ENCODE measurements at places on chromosomes 5 and 9.
A peak's percentile ranks its signal among the peaks of the same experiment; 100 is the strongest.

DNA sequence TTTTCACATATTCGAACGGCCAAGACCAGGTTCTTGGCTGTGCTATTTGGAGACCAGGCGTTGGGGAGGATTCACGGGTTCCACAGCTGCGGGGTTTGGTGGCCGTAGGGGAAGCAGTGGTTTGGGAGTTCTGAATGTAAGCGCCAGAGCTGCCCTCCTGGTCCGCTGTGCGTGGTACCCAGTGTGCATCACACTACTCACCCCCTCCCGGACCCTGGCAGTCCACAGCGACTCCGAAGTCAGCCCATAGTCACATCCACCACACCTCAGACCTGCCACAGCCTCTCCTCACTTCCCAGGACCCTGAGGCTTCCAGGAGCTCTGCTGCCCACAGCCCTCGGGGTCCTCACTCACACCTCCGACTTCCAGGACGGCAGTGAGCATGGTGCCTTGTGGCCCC is 26.8 kb downstream of the AMBP start:
- no peak for DNase-seq

DNA sequence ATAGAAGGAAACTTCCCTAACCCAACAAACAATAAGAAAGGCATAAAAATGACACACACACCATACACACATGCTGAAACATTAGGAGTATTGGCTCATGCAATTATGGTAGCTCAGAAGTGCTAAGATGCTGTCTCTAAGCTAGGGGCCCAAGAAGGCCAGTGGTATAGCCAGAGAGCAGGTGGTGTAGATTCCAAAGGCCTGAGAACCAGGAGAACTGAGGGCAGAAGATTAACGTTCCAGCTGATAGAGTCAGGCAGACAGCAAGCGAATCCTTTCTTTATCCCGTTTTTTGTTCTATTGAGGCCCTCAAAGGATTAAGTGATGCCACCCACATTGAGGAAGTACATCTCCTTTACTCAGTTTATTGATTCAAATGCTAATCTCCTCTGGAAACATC is 262.9 kb downstream of the EPB41L4A start:
- DNase-seq = no peak

DNA sequence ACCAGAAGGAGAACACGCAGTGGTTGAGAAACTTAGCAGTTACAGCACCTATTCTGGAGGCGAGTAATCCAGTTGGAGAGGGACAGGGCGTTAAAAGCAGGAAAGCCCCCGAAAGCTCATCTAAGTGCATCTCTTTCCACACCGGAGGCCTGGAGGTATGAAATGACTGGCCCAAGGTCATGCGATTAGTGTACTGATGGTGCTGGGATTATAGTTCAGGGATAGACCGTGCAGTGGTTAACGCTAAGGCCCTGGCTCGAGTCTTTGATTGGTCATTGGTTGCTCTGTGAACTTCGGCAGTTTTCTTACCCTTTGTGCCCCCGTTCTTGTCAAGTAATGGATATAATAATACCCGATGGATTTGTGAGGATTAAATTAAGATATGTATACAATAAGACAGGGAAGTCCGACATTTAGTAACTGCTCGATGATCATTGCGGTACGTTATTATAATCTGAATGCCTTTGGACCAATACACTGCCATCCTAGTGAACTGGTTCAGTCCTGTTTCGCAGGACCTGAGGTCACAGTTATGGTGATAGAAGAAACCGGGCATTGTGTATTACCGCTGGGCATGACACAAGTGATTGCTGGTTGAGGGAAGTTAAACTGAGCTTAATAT is 960 bp downstream of the CANX start:
- peak; percentile 48 for DNase-seq

DNA sequence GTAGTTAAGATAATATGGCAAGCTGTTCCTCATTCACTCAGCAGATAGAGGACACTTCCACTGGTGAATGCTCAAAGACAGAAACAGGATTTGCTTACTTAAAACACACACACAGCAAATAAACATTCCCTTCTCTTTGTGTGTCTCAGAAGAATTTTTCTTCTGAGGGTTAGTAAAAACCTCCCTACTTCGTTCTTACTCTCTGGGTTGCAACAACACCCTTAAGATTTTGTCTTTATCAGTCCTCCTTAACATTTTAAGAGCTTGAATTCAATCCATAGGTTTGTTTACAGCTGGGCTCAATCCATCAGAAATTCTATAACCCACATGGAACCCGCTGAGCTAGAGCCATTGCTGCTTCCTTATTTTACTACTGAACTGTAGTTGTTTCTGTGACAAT is 237.4 kb upstream of the PIK3R1 start:
- DNase-seq = no peak

GRCh38 chr5:113371721-113372196 is 63.0 kb downstream of the TSSK1B start:
- no peak for DNase-seq

- DNase-seq = no peak
Observed at GRCh38 chr5:112732131-112732530, 5.6 kb upstream of the APC start.

DNA sequence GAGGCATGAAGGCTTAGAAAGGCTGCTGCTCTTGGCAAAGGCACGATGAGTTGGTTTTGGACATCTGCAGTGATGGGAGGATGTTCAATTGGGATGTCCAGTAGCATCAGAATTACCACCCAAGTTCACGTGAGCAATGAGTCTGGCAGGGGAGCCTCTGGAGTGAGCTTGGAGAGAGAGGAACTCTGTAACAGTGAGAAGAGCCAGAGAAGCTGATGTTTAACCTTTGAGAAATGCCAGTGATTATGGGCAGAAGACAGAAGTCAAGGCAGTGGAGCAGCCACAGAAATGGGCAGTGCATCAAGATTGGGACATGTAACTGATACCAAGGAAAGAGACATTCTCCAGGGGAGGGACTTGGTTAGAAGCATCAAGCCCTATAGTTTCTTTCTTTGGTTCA is 39.8 kb downstream of the SEC61B start:
- DNase-seq = no peak

GRCh38 chr9:115157245-115157674 is 39.3 kb upstream of the TNC start:
- DNase-seq = no peak

GRCh38 chr5:125597338-125597737 is 825.9 kb upstream of the GRAMD2B start:
- DNase-seq = no peak

GRCh38 chr5:132483101-132483500 is 7.5 kb downstream of the IRF1 start:
- DNase-seq = no peak

- DNase-seq = no peak
Observed at GRCh38 chr9:87337335-87338087, 160.2 kb upstream of the DAPK1 start.

GRCh38 chr5:25540628-25541027 is 895.9 kb upstream of the CDH10 start:
- DNase-seq = no peak

DNA sequence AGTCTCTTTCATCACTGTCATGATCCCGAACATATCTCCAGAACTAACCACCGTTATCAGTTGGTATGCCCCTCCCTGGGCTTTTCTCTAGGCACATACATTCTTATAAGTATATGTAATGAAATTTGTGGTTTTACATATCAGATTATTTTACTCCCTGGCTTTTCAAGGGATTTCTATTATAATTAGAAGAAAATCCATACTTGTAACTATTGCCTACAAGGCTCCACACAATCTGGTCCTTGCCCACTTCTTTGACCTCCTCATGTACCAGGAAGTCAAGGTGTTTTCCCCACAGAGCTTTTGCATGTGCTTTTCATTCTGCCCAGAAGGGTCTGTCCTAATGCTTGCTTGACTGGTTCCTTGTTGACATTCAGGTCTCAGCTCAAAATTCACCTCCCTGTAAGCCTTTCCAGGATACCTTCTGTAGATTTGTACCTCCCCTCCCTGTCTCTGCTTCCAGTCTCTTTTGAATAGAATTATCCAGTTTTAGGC is 33.6 kb upstream of the HSD17B4 start:
- no peak for DNase-seq

- DNase-seq = no peak
Observed at GRCh38 chr9:136527721-136528710, 17.8 kb downstream of the NOTCH1 start.

DNA sequence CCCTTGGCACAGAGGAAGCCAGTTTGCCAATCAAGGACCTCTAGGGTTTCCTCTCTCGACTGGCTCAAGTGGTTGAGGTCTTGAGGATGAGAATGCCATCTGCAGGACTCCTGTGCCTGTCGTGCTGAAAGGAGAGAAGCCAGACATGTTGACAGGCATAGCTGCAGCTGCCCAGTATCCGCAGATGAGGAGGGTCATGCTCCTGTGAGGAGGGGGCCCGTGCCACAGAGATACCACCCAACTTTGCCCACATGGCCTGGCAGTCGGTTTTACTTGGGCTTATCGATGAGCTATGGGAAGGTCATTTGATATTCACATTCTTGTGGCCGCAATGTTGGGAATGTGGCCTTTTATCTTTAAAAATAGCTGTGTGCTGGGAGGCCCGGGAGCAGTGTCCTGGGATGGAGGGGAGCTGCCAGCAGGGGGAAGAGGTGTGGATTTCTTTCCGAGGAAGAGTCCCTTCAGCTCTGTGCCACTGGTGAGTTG is 17.4 kb downstream of the FRMPD1 start:
- DNase-seq = no peak

DNA sequence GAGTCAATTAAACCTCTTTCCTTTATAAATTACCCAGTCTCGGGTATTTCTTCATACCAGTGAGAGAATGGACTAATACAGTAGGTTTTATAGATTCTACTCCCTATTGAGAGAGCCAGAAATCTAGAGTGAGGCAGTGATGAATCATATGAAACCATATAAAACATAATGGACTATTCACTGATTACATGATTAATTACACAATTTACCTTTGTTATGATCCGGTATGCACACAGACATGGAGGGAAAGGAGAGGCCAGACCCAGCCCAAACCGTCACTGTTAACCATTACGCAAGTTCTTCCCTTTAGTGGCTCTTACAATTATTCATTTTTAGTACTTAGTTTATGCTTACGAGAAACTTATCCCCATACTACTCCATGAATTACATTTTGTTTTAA is 205.0 kb downstream of the DNAH5 start:
- no peak for DNase-seq

DNA sequence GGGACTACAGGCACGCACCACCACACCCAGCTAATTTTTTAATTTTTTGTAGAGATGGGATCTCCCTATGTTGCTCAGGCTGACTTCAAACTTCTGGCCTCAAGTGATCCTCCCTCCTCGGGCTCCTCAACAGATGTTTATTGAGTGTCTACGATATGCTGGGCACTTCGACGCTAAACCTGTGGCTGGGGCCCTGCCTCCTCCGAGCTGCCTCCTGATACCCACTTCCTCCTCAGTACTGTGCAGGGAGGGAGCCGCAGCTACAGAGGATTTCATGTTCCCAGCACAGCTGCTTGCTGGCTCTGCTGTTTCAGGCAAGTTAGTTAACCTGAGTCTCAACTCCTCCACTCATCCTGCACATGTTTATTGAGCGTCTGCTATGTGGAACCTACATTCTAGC is 9.6 kb downstream of the AIF1L start:
- no peak for DNase-seq

DNA sequence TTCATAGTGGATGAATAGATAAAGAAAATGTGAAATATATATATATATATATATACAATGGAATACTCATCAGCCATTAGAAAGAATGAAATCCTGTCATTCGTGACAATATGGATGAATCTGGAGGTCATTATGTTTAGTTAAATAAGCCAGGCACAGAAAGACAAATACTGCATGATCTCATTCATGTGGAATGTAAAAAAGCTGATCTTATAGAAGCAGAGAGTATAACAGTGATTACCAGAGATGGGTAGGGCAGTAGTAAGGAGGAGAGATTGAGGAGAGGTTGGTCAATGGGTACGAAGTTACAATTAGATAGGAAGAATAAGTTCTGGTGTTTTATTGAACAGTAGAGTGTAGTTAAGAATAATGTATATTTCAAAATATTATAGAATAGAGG is 19.7 kb upstream of the PCDHAC2 start:
- no peak for DNase-seq

DNA sequence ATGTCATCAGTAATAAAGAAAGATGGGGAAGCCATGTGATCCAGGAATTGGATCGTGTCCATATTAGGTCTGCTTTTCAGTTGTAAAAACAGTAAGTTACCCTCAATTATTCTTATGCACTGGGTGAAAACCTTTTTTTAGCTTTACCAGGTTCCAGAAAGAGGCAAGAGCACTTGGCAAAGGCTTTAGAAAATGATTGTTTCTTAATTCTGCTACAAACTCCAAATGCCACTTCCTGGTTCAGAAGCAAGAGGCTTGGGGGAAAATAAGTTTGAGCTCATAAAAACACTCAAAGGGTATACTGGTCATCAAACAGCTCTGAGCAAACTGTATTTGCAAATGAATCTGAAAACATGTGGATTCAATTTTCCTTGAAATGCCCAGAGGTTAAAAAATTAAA is 615.6 kb downstream of the EBF1 start:
- DNase-seq = no peak

DNA sequence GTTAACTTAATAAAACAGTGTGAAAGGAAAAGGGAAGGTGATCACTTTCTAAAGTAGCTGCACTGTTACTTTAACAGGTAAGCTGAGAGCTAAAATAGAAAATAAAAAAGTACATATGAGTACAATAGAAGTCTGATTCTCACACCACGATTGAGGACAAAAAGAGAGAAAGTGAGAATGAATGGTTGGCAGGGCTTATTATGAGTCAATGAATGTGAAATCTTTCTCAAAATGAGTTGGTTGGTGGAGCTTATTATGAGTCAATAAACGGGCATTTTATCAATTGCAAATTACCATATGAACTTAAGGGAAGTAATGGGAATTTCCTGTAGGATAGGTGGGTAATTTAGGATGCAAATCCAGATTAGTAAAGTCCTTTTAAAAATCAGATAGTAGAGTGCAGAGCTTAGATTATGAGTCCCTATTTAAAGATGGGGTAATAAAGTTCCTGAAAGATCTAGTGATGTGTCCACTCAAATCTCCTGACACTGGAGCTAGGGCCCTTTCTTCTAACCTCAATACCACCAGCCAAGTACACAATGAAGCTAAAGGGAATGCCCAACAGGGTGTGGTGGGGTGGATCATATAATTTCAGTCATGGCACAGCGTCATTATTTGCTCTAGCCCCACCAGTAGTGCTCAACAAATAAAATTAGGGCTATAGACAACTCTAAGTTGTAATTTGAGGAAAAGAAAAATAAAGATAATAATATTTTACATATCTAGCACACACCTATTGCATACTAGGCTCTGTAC is 21.1 kb upstream of the TLR4 start:
- DNase-seq = no peak

DNA sequence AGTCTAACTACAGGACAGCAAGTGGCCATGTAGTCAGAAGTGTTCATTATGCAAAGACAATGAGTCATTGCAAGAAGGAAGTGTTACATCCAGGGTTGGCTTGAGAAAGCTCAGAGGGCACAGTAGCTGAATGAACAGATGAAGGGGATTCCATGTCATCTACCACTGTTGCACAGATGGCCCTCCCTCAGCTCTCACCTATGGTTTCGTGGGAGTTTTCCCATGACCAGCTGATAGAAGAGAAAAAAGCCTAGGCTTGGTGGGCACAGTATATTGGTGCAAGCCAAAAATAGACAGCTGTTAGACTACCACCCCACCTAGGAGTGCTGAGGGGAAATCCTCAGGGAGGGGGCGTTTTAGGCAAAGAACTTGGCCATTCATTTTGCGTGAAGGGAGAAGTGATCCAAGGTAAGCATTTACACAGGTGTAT is 217.0 kb downstream of the DMRT2 start:
- no peak for DNase-seq

GRCh38 chr9:70466976-70467561 is 52.6 kb upstream of the KLF9 start:
- no peak for DNase-seq

Measured in natural killer cell (primary cell).